Pancreas (tissue), 10 donors: ENCODE measurements at places on chromosomes 11 and 22. TPM values are rescaled to one million over a fixed set of nuclear protein-coding genes. Genes with fewer than 3 reads are reported as not detected.
A peak's percentile ranks its signal among the peaks of the same experiment; 100 is the strongest.

SCARF2 gene
- total RNA-seq: 2.0 TPM

GSTT4 gene
- not detected for total RNA-seq

SDHD gene
- total RNA-seq: 49.9 TPM

GAL3ST3 gene
- not detected for total RNA-seq

POU2AF3 gene
- total RNA-seq: 1.1 TPM

NLRP10 gene
- total RNA-seq: not detected

FZD4 gene
- total RNA-seq: 6.3 TPM

CPT1B gene
- total RNA-seq: 12.2 TPM

DDTL gene
- total RNA-seq: 0.79 TPM

BTBD18 gene
- not detected for total RNA-seq

- no peaks in the 10 kb centered on the region for H3K27me3 ChIP-seq
- H3K4me3 ChIP-seq: no peak overlapping the region
- no peak overlapping the region for H3K27ac ChIP-seq
- no peak for DNase-seq
- H3K4me1 ChIP-seq: no peaks in the 10 kb centered on the region
Observed at GRCh38 chr11:119324189-119324588, 7.3 kb upstream of the MCAM start.

GRCh38 chr11:63765688-63766241, 2.8 kb downstream of the ZFTA start:
- H3K27me3 ChIP-seq: no peaks in the 10 kb centered on the region
- H3K4me1 ChIP-seq: no peaks in the 10 kb centered on the region
- DNase-seq: peak; percentile 34
- no peak overlapping the region for H3K27ac ChIP-seq
- H3K36me3 ChIP-seq: no peaks in the 10 kb centered on the region
- H3K4me3 ChIP-seq: no peak overlapping the region

- no peaks in the 10 kb centered on the region for H3K36me3 ChIP-seq
- no peak for DNase-seq
- no peak overlapping the region for H3K4me3 ChIP-seq
- no peaks in the 10 kb centered on the region for H3K4me1 ChIP-seq
Observed at GRCh38 chr11:90229791-90230190, 6.9 kb upstream of the CHORDC1 start.

GRCh38 chr22:45435544-45436139, 22.1 kb downstream of the RIBC2 start:
- H3K27me3 ChIP-seq: no peaks in the 10 kb centered on the region
- no peaks in the 10 kb centered on the region for H3K36me3 ChIP-seq
- peaks cover 3% of the 10 kb centered on the region for H3K4me1 ChIP-seq
- no peak overlapping the region for H3K4me3 ChIP-seq

DNA sequence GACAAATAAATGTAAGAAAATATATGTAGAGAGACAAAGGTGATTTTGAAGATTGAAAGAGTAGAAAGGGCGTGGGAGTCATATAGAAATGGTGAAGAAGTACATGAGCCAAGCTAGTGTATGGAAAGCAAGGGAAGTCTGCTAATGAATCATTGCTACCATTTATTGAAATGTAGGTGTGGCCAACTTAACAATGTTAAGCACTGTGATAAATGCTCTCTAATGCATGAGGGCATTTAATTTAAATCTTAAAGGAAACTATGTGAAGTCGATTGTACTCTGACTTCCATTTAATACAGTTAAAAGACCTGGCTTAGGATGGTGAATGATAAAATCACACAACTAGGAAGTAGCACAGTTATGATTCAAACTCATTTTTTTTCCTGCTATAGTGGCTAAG, 219.9 kb downstream of the CASP12 start:
- no peaks in the 10 kb centered on the region for H3K36me3 ChIP-seq
- H3K27ac ChIP-seq: no peak overlapping the region
- H3K27me3 ChIP-seq: no peaks in the 10 kb centered on the region

- no peaks in the 10 kb centered on the region for H3K36me3 ChIP-seq
- peak overlapping the region; percentile 94 for H3K27ac ChIP-seq
- H3K4me1 ChIP-seq: peaks cover 5% of the 10 kb centered on the region
- no peaks in the 10 kb centered on the region for H3K27me3 ChIP-seq
- DNase-seq: no peak
Observed at GRCh38 chr11:117099696-117100095, 1.5 kb upstream of the SIK3 start.

DNA sequence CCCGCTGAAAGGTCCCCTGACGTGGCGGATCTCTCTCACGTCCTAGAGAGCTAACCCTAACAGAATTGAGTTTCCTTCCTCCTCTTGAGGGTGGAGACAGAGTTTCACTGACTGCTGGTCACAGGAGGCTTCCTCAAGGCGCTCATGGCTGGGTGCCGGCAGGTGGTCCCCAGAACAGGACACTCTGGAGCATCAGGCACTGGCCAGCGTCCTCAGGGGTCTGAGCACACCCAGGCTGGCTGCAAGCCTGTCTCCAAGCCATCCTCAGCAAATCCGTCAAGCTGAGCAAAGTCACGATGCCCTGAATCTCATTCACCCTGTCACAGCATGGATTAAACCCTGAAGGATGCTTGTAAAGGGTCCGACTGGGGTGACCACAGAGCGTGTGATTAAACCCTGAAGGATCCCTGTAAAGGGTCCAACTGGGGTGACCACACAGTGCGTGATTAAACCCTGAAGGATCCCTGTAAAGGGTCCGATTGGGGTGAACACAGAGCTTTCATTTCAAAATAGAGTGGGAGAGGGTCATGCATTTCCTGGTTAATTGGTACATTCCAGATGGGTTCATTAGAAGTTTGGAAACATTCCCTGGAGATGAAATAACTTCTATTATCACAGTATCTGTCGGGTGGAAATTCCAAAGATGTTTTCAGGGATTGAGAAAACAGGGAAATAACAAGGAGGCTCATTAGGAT, 473.0 kb downstream of the BRD1 start:
- DNase-seq: no peak
- no peaks in the 10 kb centered on the region for H3K36me3 ChIP-seq
- H3K27me3 ChIP-seq: no peaks in the 10 kb centered on the region
- no peaks in the 10 kb centered on the region for H3K4me1 ChIP-seq
- no peak overlapping the region for H3K4me3 ChIP-seq

DNA sequence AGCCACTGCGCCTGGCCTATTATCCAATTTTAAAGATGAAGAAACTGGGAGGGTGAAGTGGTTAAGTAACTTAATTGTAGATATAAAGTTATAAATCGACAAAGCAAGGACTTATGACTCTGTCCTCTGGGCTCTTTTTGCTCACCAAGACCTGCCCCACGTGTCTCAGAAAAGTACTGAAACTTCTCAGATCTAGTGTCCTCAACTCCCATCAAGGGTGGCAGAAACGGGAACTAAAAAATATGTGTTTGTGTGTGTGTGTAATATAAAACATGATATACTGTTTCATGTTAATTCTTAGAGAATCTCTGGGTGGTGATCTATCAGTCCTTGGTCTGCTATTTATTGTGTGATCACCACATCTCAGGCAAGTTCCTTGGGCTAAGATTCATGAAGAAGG, 104.9 kb downstream of the GAB2 start:
- H3K27me3 ChIP-seq: no peaks in the 10 kb centered on the region
- no peaks in the 10 kb centered on the region for H3K36me3 ChIP-seq
- DNase-seq: no peak
- no peak overlapping the region for H3K4me3 ChIP-seq
- no peaks in the 10 kb centered on the region for H3K4me1 ChIP-seq

DNA sequence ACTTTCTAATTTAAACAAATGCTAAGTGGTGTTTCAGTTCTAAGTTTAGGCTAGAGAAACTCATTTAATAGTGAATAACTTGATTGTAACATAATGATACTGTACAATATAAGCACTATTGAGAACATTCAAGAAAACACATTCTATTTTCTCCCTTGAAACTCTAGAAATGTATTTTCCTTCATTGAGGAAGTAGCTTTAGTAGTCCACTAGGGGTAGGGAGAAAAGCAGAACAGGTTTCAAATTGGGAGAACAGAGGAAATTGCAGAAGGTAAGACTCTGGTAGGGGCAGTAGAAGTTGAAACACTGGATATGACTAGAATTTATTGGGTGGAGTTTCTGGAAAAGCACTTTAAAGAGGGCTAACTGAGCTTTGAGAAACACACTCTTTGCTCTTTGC, 31.6 kb upstream of the MPPED2 start:
- no peaks in the 10 kb centered on the region for H3K36me3 ChIP-seq
- no peak overlapping the region for H3K27ac ChIP-seq
- H3K4me3 ChIP-seq: no peak overlapping the region
- no peaks in the 10 kb centered on the region for H3K4me1 ChIP-seq

DNA sequence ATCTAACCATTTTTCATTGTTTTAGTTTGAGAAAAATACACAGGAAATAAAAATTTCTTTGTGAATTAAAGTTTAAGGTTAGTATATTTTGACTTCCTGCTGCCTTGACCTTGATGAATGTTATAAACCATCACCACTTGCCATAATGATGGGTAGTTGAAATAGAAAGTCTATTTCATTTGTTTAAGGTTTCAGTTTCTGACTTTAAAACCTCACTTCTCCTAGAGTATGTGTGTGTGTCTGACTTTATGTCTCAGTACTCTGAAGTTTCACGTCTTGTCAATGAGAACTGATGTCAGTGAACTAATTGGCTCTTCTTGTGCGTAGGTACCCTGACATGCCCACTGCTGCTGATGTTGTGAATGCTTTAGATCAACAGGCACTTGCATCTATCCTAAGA, 188.2 kb downstream of the METTL15 start:
- H3K4me3 ChIP-seq: no peak overlapping the region
- H3K4me1 ChIP-seq: no peaks in the 10 kb centered on the region
- H3K27ac ChIP-seq: no peak overlapping the region
- no peak for DNase-seq
- no peaks in the 10 kb centered on the region for H3K36me3 ChIP-seq
- no peaks in the 10 kb centered on the region for H3K27me3 ChIP-seq

- H3K4me1 ChIP-seq: peaks cover 29% of the 10 kb centered on the region
- DNase-seq: no peak
- H3K27me3 ChIP-seq: no peaks in the 10 kb centered on the region
- H3K4me3 ChIP-seq: no peak overlapping the region
- H3K36me3 ChIP-seq: no peaks in the 10 kb centered on the region
- H3K27ac ChIP-seq: peak overlapping the region; percentile 26
Observed at GRCh38 chr22:36419912-36420882, 32.4 kb upstream of the MYH9 start.

GRCh38 chr11:83816572-83817187, 530.5 kb upstream of the CCDC90B start:
- no peak overlapping the region for H3K4me3 ChIP-seq
- no peak for DNase-seq
- no peaks in the 10 kb centered on the region for H3K36me3 ChIP-seq
- H3K4me1 ChIP-seq: no peaks in the 10 kb centered on the region

GRCh38 chr11:32895471-32895870, 2.9 kb downstream of the QSER1 start:
- H3K4me1 ChIP-seq: peaks cover 22% of the 10 kb centered on the region
- no peaks in the 10 kb centered on the region for H3K36me3 ChIP-seq
- no peak overlapping the region for H3K27ac ChIP-seq
- H3K4me3 ChIP-seq: no peak overlapping the region

- H3K27me3 ChIP-seq: no peaks in the 10 kb centered on the region
- peaks cover 18% of the 10 kb centered on the region for H3K4me1 ChIP-seq
- no peak for DNase-seq
- no peaks in the 10 kb centered on the region for H3K36me3 ChIP-seq
- no peak overlapping the region for H3K4me3 ChIP-seq
- H3K27ac ChIP-seq: no peak overlapping the region
Observed at GRCh38 chr11:60700689-60701468, 1.5 kb downstream of the MS4A8 start.

DNA sequence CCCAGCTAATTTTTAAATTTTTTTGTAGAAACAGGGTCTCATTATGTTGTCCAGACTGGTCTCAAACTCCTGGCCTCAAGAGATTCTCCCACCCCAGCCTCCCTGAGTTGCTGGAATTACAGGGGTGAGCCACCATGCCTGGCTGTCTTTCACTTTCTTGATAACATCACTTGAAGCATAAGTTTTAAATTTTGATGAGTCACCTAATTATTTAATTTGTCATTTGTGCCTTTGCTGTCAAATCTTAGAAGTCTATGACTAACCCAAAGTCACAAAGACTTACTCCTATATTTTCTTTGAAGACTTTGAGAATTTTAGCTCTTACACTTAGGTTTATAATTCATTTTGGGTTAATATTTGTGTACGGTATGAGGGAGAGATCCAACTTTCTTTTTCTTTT, 14.5 kb upstream of the MSANTD2 start:
- no peak overlapping the region for H3K4me3 ChIP-seq
- H3K36me3 ChIP-seq: no peaks in the 10 kb centered on the region

- H3K27me3 ChIP-seq: no peaks in the 10 kb centered on the region
- no peak overlapping the region for H3K27ac ChIP-seq
- H3K4me1 ChIP-seq: no peaks in the 10 kb centered on the region
- no peak overlapping the region for H3K4me3 ChIP-seq
- H3K36me3 ChIP-seq: no peaks in the 10 kb centered on the region
- DNase-seq: no peak
Observed at GRCh38 chr11:116710762-116711161, 62.0 kb downstream of the BUD13 start.

GRCh38 chr11:85299258-85299942, 327.7 kb downstream of the DLG2 start:
- H3K27me3 ChIP-seq: no peaks in the 10 kb centered on the region
- no peak overlapping the region for H3K4me3 ChIP-seq
- DNase-seq: no peak
- H3K27ac ChIP-seq: no peak overlapping the region
- H3K36me3 ChIP-seq: no peaks in the 10 kb centered on the region

- no peaks in the 10 kb centered on the region for H3K27me3 ChIP-seq
- no peak overlapping the region for H3K27ac ChIP-seq
- DNase-seq: no peak
- H3K36me3 ChIP-seq: no peaks in the 10 kb centered on the region
- H3K4me3 ChIP-seq: no peak overlapping the region
- no peaks in the 10 kb centered on the region for H3K4me1 ChIP-seq
Observed at GRCh38 chr11:78478536-78478935, 60.9 kb upstream of the GAB2 start.

- no peak overlapping the region for H3K4me3 ChIP-seq
- H3K27ac ChIP-seq: no peak overlapping the region
- H3K27me3 ChIP-seq: no peaks in the 10 kb centered on the region
- DNase-seq: no peak
- H3K4me1 ChIP-seq: no peaks in the 10 kb centered on the region
Observed at GRCh38 chr22:38097058-38097457, 13.1 kb upstream of the SLC16A8 start.

GRCh38 chr11:68036141-68036716, 2.6 kb upstream of the TCIRG1 start:
- peak overlapping the region; percentile 92 for H3K27ac ChIP-seq
- H3K27me3 ChIP-seq: no peaks in the 10 kb centered on the region
- H3K4me3 ChIP-seq: no peak overlapping the region
- peaks cover 21% of the 10 kb centered on the region for H3K4me1 ChIP-seq
- H3K36me3 ChIP-seq: no peaks in the 10 kb centered on the region

DNA sequence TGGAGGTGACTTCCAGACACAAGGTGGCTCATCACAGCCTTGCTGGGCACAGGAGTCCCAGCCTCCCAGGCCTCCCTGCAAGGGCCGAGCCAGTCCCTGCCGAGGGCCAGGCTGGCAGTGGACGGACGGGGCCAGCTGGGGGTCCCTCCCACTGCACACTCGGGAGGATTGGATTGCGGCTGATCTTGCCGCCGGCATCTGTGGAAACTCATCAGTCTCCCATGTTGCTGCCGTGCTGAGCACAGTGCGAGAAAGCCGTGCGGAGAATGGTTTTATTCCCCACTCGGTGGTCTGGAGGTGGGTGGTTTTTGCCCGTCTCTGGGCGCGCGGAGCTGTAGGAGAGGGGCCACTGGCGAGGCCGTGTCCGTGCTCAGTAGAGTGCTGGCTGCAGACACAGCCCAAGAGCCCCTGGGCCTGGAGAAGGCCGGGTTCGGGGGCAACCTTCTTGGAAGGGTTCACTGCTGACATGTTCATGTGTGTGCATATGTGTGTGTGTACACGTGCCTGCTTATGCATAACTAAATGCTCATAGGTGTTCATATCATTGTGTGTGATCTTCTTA, 1246.4 kb downstream of the BRD1 start:
- no peaks in the 10 kb centered on the region for H3K4me1 ChIP-seq
- no peaks in the 10 kb centered on the region for H3K36me3 ChIP-seq
- no peak for DNase-seq
- no peak overlapping the region for H3K27ac ChIP-seq
